GM12878 (cell line): ENCODE measurements at places on chromosomes 5 and 9. TPM values are rescaled to one million over a fixed set of nuclear protein-coding genes. Genes with fewer than 3 reads are reported as not detected.
A peak's percentile ranks its signal among the peaks of the same experiment; 100 is the strongest.

OR13C5 gene
- not detected in 2 replicates for total RNA-seq

- no peak for DNase-seq
Observed at GRCh38 chr5:15719784-15720183, 219.8 kb downstream of the FBXL7 start.

IL3 gene
- not detected in 2 replicates for total RNA-seq

DNA sequence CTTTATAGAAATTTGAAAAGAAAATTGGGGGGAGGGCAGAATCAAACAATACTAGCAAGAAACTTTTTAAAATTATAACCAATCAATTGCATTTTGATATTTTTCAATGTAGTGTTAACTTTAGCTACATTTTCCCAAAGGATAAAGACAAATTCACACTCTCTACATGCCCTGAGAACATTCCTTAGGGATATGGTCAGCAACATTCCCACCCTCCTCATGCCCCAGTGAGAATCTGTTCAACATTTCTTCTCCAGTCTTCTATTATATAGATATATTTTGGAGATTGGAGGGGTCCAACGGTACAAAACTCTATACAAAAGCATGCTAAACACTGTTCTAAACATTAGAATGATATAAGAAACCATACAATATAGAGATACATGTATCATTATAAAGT, 11.6 kb upstream of the PRR16 start:
- DNase-seq, result no peak

GRCh38 chr5:92749943-92750342, 831.1 kb downstream of the NR2F1-AS1 start:
- no peak for DNase-seq

EIF4E1B gene
- total RNA-seq, result not detected in 2 replicates

- no peak for DNase-seq
Observed at GRCh38 chr9:106828070-106828469, 34.9 kb upstream of the ZNF462 start.

- no peak for DNase-seq
Observed at GRCh38 chr9:99782962-99783718, 38.5 kb upstream of the NR4A3 start.

DNA sequence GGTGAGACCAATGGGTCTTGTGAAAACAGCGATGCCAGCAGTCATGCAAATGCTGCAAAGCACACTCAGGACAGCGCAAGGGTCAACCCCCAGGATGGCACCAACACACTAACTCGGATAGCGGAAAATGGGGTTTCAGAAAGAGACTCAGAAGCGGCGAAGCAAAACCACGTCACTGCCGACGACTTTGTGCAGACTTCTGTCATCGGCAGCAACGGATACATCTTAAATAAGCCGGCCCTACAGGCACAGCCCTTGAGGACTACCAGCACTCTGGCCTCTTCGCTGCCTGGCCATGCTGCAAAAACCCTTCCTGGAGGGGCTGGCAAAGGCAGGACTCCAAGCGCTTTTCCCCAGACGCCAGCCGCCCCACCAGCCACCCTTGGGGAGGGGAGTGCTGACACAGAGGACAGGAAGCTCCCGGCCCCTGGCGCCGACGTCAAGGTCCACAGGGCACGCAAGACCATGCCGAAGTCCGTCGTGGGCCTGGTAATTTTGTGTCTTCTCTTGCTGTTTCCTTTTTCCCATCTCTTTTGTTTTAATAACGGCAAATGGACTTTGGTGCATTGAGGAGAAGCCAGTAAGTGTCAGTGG, 98.0 kb downstream of the EHMT1 start:
- no peak for DNase-seq

DNA sequence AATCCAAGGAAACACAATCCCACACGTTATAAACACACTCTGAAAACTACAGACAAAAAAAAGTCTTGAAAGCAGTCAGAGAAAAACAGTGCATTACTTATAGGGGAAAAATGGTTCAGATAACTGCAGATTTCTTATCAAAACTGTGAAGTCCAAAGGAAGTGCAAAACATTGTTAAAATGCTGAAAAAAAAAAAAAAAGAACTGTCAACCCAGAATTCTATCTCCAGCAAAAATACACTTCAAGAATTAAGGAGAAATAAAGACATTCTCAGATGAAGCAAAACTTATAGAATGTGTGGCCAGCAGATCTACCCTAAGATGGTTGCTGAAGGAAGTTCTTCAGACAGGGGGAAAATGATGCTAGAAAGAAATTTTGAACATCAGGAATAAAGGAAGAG, 40.4 kb downstream of the ADAMTS2 start:
- no peak for DNase-seq

DNA sequence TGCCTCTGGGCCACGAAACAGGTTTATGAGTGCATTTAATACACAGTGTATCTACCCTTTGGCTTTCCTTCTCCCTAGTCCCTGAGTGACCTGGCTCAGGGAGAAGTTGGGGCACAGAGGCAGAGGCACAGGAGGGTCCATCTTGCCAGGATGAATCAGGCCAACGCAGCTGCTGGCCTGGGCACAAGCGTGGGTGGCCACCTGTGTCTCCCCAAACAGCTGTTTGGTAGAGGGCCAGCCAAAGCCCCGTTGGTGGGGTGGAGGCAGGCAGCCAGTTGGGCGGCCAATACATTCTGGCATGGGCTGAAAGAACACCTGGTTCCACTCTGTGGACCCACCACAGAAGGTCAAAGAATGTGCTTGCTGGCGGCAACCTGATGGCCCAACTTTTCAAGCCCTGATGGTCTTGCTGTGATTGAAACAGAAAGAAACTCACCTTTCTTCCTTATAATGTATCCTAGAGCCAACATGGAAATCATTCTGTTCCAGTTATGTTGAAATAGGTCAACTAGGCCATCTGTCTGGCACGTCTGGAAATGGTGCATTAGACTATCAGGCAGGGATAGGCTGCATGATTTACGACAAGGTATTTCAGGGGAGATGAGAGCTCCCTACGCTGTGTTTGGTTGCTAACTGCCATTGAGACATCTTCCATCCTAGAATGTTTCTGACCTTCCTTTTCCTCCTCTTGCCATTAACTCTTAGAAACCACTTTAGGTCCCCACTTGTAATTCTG, 337.4 kb downstream of the ADAMTS6 start:
- DNase-seq, result no peak

- DNase-seq, result no peak
Observed at GRCh38 chr9:117018966-117019617, 332.0 kb downstream of the TRIM32 start.

DNA sequence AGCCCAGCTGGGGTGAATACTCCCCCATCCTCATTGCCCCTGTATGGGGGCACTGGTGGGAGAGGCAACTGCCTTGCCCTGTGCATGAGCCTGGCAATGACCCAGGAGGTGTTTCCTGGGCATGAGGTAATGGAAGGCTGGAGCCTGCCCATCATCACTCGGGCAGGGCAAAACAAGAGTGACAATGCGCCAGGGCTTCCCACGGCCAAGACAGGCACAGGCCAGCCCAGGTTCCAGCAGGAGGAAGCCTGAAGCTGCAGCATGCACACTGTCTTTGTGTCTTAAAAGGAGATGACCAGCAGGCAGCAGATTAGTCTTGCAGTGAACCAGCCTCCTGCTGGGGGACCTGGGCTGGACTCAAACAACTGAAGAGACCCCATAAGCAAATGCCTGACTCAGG, 92.2 kb upstream of the SMIM23 start:
- DNase-seq, result no peak

CCDC152 gene
- 9.8 and 11.6 TPM in 2 replicates for total RNA-seq

GRCh38 chr9:105690742-105691141, 3.6 kb upstream of the TMEM38B start:
- DNase-seq, result no peak

DNA sequence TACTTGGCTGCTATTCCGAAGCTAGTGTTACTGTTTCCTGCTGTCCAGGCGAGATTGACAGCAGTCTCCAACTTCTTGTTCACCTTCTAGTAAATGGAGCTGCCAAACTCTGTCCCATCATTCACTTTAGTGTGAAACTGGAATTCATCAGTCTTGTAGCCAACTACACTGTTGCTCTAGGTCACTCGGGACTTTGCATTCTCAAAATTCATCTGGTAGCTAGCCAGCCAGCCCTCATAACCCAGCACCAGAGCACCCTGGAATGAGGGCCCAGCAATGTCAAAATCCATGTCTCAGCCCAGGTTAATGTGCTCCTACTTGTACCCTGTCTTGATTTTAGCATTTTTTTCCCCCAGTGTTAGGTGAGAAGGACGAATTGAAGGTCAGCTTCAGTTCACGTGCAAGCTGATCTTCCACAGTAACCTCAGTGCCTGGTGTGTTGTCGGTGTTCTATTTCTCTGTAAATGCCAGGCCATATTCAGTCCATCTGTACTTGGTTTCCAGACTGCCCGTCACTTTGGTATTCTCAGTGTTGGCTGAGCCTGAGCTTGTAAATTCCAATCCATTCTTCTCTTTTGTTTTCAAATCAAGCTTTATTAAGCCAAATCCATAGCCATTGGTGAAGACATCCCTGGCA, 28.9 kb downstream of the ZNF169 start:
- no peak for DNase-seq

MYOZ3 gene
- 0.18 TPM in 1 of 2 replicates, not detected in the other for total RNA-seq

DNA sequence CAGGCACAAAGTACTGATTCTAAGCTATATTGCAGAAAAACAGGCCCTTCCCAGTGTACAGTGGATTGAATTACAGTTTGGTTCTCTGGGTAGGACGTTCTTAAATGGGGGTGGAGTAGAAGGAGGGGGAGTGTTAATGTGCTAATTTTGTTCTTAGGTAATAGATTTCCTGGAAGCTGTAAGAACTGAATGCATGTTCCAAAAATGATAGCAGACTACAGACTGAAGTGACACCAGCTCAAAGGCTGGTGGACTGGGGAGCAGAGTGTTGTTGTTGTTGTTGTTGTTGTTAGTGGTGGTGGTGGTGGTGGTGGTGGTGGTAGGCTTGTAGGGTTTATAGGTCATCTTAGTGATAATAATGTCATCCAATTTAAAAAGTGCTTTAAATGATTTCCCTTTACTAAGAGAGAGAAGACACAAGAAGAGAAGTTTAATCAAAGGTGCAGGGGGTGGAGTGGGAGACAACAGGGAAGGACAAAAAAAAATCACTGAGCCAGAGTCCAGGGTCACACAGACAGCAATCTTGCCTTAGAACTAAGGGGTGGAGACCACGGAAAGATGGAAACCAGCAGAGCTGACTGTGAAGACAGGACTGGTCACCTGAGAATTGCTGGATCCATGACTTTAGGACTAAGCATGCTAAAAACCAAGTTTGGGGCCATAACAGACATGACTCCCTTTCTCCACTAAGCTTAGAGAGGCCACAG, 27.0 kb downstream of the TTLL11 start:
- no peak for DNase-seq

DNA sequence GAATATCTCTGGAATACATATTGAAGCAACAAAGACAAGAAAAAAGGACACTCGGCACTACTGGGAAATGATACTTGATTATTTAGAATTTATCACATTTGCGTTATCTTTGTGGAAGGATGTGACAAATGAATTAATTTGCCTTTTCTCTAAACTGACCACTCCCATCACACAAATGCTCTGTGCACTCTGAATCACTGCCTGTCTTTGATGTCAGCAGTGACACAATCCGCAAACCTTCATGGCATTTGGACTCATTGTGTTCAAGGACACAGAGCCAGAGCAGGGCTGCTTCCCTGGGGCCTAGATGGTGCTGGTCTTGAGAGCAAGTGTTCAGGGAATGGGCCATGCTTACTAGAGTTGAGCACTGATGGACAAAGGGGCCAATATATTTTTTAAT, 4.9 kb upstream of the KIF4B start:
- DNase-seq, result no peak

DNA sequence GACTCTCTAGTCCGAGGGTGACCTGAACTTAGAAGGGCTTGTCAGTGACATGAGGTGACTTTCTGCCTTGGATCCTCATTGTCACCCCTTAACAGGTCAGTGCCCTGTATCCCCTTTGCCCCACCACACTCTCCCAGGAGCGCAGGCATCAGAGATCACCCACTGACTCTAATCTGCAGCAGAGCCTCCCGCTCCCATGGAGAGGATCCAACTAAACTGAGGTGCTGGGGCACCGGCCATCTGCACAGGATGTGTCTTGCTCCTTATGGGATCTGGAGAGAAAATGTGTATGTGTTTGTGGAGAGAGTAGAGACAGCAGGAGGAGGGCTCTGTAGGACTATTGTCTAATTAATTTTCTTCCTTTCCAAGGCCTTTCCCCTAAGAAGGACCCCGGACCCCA, 213.7 kb downstream of the ROR2 start:
- no peak for DNase-seq

SELENOP gene
- 0.95 and 1.0 TPM in 2 replicates for total RNA-seq

GRCh38 chr9:129281506-129282145, 103.6 kb upstream of the IER5L start:
- no peak for DNase-seq

SLC1A3 gene
- total RNA-seq, result 3.4 TPM in 2 replicates

SMIM33 gene
- not detected in 2 replicates for total RNA-seq

GLRA1 gene
- total RNA-seq, result not detected in 2 replicates

DNA sequence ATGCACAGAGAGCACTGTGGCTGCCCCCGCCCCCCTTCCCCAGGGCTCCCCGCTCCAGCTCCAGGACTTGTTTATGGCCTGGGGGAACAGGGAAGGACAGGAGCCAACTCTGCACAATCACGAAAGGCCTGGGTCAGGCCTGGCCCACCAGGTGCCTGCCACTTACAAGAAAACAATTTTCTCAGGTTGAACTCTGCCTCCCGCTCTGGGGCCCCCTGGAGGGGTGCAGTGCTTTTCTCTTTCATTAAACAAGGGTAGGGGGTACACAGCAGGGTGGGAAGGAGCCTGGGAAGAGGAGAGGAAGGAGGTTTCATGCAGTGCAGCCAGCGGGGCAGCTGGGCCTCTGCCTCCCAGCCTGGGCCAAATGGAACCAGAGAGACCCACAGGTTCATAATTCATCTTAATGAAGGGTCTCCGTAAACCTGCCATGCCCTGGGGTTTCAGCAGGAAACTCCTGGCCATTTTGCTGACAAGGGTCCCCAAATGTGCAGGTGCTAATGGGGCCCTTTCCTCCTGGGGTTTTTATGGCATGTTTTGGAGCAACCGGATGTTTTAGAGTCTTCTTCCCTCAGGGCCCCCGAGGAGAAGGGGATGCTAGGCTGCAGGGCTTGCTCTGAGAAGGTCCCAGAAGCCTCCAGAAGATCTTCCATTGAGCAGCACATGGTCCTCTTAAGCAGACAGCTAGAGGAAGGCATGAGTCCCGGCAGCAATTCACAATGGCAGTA, 219.8 kb downstream of the SLIT3 start:
- no peak for DNase-seq

DNA sequence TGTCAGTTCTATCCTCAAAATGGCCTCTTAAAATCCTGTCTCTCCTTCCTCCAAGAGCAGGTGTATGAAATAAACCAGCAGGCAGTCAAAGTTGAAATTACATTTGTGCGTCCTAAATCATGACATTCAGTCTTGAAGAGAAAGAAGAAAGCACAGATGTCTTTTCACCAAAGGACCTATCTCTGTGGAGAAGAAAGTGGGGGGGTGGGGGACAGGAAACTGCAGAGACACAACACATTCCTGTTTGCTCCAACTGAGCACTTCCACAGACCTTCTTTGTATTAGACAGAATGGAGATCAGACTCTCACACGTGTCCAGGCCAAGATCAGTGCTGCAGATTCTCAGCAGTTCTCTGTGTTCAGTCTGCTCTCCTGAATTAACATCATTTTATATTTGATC, 471.9 kb upstream of the RGMB start:
- no peak for DNase-seq

C5orf34 gene
- 5.6 and 6.1 TPM in 2 replicates for total RNA-seq

PRRT1B gene
- not detected in 2 replicates for total RNA-seq

ENHO gene
- not detected in 2 replicates for total RNA-seq

- peak; percentile 97 for DNase-seq
Observed at GRCh38 chr9:1875921-1876448, 139.2 kb upstream of the SMARCA2 start.

ASPN gene
- not detected in 2 replicates for total RNA-seq

TLR4 gene
- 0.13 and 0.23 TPM in 2 replicates for total RNA-seq

- DNase-seq, result no peak
Observed at GRCh38 chr5:65862384-65862783, 64.0 kb upstream of the ERBIN start.
